GM13977 (cell line): ENCODE measurements at places on chromosomes 13 and 19.

GRCh38 chr13:94009701-94010100 lies 469.8 kb downstream of the DCT start:
- no peak for DNase-seq

DNA sequence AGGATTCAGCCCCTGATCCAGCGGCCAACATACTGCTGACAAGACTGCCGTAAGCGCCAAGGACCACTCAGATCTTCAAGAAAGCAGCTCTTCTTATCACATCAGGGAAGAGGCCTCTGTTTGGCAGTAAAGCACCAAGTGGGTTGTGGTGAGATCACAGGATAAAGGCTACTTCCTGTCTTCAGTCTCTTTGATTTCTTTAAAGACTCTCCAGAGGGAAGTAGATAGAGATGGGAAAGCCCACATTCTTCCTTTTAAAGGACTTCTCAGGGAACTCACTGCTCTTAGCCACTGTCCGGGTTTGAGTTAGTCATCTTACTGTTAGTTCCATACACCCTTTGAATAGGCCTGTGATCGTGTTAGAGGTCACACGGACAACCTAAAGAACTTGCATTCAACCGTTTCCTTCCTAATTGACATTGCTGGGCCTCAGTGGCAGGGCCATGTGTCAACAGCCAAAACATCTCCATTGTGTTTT lies 47.2 kb upstream of the POMP start:
- DNase-seq: no peak

DNA sequence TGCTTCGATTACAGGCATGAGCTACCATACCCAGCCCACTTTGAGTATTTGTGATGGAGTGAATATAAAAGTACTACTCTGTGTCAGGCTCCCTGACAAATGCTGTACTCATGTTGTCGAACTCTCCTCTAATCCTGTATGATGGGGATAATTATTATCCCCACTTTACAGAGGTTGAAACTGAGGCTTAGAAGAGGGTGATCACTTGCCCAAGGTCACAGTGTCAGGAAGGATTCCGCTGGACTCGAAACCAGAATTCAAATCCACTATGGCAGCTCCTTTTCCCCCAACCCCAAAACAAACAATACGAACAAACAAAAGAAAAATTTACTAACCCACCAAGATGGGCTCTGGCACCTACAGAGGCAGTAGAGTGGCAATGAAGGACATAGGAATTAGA lies 1.7 kb upstream of the PPP5C start:
- DNase-seq: no peak

- no peak for DNase-seq
Measured at GRCh38 chr13:36166046-36166445, 34.9 kb upstream of the DCLK1 start.

DNA sequence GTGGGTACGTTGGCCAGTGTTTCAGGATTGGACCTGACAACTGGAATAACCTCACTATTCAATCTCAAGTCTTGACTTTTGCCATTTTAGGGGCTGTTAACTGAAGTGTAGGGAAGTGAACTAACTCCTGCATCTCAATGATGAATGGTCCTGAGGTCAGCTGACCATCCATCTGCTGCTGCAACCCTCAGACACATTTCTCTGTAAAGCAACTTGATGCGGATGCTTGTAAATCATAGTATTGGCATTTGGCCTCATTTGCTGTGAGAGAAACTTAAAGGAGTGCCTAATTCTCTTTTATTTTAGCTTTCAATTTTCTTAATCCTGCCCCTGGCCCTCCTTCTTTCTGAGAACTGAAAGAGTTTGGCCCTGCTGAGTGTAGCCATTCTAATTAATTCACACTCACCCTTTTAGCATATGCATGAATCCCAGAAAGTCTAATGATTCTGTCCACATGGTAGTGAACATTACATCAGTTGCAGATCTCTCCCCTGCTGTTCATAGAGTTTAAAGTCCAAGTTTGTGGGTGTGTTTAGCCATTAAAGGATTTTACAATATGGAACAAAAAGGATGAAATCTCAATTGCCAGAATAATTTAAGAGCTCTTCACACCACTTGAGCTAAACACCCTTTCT lies 1531.4 kb upstream of the SLC10A2 start:
- DNase-seq: no peak

DNA sequence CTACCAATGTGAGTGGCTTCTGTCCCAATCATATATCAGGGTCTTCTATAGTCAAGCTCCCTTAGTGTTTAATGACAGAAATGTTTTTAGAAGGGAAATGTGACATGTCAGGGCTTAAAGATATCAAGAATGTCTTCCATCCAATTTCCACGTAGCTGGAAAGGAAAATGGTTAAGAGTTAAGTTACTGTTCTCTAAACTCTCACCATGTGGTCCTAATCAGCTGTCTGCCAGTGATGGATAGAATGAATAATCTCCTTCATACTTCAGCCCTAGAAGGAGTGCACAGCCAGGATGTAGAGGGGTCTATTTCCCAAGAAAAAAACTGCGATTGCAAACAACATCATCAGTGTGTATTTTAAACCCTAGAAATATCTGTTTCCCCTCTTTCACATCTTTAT lies 36.3 kb downstream of the FLT1 start:
- no peak for DNase-seq

- DNase-seq: no peak
Measured at GRCh38 chr19:36183245-36183628, 31.0 kb upstream of the COX7A1 start.

GRCh38 chr19:15321739-15322138 lies 10.6 kb downstream of the BRD4 start:
- no peak for DNase-seq

DNA sequence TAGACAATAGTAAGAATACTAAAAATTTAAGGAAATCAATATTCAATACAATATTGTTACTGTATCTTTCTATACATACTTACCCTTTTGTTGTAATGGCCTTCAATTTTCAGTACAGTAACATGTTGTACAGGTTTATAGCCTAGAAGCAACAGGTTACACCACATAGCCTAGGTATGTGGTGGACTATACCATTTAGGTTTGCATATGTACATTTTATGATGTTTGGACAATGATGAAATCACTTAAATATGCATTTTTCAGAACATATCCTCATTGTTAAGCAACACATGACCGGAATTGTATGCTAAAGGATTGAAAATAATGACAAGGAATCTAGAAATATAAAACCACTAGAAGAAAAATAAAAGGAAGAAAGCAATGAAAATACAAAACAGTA lies 611.4 kb downstream of the DACH1 start:
- no peak for DNase-seq

DNA sequence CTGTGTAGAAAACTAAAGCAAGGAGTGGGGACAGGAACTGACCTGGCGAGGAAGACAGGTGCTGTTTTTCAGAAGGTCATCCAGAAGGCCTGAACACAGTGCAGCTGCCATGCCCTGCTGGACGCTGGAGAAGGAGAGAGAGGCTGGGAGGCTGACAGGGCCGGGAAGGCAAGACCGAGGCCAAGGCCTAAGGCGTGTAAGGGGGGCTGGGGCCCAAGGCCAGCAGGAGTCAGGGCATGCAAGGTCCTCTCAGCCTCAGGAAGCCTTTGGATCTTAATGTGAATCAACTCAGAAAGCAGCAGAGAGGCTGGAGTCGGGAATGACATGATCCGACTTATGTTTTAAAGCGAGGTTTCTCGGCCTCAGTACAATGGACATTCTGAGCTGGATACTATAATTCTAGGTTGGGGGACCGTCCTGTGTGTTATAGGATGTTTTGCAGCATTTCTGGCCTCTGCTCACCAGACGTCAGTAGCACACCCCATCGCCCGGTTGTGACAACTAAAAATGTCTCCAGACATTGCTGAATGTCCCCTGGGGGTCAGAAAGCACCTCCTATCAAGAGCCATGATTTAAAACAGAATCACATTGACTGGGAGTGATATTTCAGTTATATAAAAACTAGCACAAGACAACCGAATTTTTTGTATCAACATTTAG lies 530.4 kb downstream of the MYO16 start:
- DNase-seq: no peak

DNA sequence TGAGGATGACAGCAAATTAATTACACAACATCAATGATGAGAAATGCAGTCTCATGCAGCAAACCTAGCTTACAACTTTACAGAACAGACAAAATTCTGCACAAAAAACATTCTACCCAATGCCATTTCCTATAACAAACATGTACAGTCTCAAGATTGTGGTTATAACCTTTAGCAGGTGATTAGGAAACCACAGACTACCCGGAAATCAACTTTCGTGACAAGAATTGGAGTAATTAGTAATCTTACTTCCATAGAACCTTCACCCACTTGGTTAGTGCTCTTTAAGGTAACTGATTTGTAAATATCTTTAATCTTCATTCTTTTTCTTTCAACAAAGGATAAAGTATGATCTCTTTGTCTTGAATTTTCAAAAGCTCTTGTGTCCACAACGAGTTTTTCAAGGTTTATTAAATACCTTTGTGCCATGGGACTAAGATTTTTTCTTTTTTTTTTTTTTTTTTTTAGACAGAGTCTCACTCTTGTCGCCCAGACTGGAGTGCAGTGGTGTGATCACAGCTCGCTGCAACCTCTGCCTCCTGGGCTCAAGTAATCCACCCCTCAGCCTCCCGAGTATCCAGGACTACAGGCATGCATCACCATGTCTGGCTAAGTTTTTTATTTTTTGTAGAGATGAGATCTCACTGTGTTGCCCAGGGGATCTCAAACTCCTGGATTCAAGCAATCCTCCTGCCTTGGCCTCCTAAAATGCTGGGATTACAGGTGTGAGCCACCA lies 78.8 kb downstream of the MAP4K1 start:
- DNase-seq: no peak

DNA sequence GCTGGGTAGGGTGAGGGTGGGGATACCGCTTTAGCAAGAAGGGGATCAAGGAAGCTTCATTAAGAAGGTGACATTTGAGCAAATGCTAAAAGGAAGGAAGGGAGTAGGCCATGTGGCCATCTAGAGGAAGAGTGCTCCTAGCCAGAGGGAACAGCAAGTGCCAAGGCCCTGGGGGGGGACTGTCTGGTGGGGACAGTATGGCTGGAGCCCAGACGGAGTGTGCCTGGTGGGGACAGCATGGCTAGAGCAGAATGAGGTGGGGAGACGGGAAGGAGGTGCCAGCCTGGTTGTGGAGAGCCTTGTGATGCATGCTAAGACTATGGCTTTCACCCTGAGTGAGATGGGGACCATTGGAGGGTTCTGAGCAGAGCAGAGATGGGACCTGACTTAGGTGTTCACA lies 2.1 kb upstream of the TGFB1 start:
- DNase-seq: no peak

DNA sequence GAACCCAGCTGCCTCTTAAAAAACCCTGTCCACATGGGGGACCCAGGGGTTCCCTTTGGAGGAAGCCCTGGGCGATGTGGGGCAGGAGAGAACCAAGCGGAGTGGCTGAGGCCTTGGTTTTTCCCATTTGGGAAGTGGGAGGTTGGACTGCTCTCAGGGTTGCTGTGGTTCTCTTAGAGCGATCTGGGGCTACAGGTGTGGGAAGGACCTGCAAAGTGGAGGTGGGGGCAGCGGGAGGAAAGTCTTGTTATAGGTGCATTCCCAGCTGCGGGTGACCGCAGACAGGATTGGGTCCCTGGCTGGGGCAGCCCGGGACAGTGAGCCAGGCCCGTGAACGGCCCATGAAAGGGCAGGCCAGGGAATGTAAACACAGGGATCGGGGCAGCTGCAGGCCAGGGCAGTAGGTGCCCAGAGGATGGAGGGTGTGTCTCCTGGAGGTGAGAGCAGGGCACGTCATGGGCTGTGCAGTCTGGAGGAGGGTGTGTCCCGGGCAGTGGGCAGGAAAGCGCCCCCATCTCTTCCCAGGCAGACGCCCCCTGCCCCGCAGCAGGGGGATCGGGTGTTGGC lies 814 bp downstream of the SLC25A23 start:
- DNase-seq: no peak

DNA sequence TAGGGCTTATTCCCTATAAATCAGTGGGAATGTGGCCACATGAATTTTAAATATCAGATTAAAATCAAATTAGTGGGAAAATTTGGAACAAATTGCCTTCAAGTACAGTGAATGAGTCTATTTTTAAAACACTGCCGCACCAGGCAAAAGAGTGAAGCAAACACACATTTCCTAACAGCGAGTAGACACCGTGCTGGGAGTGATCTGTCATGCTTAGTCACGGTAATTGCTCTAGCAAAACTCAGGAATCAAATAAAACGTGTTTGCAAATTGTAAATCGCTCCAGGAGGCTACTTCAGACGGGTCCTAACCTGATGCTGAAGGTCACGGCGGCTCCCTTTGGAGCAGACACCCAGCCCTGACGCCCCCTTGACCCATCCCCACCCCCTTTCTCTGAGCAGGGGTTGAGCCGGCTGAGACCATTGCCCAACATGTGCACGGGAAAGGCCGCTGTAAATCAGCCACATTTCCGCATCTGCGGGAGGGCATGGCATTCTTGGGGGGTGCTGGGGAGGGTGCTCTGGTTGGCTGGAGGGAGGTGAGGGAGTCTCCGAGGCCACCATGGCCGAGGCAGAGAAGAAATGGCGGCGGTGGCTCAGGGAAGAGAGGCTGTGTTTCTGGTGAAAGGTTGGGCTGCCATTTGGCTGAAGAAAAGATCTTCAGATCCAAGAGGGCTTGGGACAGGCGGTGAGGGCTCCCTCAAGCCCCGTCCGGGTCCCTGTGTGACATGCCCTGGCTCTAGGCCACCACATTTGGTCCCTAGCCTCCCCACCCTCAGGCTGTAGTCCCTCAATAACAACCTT lies 8.9 kb downstream of the CEBPA start:
- DNase-seq: no peak

- DNase-seq: no peak
Measured at GRCh38 chr19:32649751-32650150, 25.2 kb downstream of the ANKRD27 start.

DNA sequence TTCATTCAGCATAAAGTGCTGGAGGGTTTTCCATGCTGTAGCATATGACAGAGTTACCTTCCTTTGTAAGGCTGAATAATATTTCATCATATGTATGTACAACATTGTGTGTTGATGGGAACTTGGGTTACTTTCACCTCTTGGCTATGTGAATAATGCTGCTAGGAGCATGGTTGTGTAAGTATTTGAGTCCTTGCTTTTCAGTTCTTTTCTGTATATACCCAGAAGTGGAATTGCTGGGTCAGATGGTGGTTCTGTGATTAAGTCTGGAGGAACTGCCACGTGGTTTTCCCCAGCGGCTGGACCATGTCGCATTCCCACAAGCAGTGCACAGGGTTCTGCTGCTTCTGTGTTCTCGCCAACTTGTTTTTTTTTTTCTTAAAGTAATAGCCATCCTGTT lies 101.2 kb upstream of the TEX29 start:
- DNase-seq: no peak

DNA sequence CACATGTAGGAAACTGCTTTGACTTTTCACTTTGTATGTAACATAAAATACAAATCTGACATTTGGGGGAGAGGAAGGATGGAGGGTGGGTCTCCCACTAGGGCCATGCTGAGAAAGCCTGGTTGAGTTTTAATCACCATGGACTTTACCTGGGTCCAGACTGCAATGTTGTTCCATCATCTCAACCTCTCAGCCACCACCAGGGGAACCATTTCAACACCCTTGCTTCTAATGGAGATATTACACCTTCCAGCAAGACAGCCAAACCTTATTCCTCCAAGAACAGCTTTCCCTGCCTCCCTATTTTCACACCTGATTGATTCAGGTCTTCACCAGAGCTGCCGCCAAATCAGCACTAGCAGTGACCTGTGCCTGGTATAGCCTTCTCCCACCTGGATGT lies 56.0 kb downstream of the ZAR1L start:
- DNase-seq: no peak

GRCh38 chr13:114179087-114179658 lies at the start of gene CFAP97D2:
Gene CFAP97D2, plus strand, starts transcription at chr13:114179257. Its CDS starts 74 bp downstream, at chr13:114179331.
- no peak for DNase-seq
